ENCODE measurements at places on chromosomes 5 and 9.
A peak's percentile ranks its signal among the peaks of the same experiment; 100 is the strongest.

GRCh38 chr9:97534185-97534584 is 32.7 kb downstream of the TMOD1 start:
- DNase-seq, result no peak

- DNase-seq, result no peak
These were observed 70.1 kb downstream of the RIC1 start for GRCh38 chr9:5698810-5699556.

DNA sequence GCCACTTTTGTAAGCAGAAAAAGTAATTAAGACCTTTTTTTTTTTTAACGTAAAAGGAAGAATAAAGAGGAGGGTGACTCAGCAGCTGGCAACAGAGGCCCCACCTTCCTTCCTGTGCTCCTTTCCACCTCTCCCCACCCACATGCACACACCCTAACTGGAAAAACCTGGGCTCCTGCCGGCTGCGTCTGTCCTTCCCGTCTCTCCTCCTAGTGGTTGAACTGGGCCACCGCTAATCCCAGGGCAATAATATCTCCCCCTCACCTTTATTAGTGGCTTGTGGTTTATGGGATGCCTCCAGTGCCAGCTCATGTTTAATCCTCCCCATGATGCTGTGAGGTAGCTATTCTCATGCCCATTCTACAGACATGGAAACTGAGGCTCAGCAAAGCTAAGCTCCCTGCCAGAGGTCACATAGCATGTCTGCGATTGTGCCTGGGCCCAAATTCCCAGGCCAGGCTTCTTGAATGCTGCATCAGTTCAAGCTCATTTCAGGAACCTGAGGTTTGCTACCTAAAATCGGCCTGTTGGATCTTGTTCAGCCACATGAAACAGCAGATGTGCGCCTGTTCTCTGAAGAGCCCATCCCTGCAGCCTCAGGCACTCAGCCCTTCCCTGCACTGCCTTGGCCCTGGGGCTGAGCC is 60.9 kb upstream of the IL17B start:
- DNase-seq, result no peak

DNA sequence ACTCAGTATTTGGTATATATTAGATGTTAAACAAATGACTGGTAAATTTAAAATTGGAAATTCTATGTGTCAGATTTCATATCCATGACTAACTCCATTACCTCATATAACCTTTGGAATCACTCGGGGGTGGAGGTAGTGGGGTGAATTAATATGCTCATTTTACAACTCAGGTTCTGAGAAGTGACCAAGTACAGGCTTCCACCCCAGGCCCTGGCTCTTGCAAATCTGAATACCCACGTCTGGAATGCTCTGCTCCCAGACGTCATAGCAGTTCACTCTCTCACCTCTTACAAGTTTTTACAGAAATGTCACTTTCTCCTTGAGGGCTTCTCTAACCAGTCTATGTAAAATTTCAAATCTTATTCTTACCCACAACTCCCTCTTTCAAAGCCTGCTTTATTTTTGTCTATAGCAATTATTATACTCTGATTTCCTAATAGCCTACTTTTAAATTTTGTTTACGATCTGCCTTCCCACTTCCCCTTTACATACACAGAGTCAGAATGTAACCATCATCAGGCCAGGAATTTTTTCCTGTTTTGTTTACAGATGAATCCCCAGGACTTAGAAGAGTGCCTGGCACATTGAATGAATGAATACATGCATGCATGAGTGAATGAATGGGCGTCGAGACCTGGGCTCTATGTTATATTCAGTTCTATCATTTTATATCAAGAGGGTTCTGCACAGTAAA is 134.1 kb upstream of the IFNE start:
- DNase-seq, result no peak

- DNase-seq, result no peak
These were observed 135.1 kb upstream of the EFNA5 start for GRCh38 chr5:107805824-107806223.

GRCh38 chr5:61290791-61291210 is 41.3 kb upstream of the ZSWIM6 start:
- DNase-seq, result no peak

DNA sequence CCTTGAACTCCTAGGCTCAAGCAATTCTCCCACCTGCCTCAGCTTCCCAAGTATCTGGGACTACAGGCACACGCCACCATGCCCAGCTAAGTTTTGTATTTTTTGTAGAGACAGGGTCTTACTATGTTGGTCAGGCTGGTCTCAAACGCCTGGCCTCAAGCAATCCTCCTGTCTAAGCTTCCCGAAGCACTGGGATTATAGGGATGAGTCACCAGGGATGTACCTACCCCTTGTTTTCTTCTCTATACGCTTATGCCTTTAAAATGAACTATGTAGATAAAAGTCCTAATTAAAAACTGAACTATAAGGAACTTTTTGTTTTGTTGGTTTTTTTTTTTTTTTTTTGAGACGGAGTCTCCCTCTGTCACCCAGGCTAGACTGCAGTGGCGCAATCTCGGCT is 25.8 kb downstream of the UIMC1 start:
- no peak for DNase-seq

DNA sequence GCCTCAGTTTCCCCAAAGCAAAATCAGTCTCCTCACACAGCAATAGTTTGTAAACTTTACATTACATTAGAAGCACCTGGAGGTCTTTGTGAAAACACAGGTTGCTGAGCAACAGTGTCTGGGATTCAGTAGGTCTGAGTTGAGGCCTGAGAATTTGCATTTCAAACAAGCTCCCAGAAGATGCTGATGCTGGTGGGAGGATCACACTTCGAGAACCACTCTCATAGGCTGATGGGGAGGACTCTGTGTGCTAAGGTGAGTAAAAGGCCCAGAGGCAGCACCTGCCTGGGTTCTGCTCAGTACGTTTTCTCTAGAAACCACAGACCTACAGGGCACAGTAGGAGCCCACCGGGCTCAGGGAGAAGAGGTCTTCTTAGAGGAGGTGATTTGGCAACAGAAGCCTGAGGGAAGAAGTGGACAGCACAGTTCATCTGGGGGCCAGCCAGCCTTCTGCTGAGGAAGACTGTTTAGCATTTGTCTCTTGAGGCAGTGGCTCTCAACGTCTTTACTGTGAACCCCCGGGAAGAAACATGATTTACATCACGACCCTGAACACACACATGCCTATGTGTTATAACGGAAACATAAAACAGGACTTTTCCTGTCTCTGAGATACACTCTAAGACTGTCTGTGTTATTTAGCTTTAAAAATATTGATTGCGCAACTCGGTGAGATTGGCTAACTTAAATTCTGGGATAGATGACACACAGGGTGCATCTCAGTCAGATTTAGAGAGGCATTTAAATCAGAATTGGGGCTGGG is 24.8 kb upstream of the DENND1A start:
- no peak for DNase-seq

DNA sequence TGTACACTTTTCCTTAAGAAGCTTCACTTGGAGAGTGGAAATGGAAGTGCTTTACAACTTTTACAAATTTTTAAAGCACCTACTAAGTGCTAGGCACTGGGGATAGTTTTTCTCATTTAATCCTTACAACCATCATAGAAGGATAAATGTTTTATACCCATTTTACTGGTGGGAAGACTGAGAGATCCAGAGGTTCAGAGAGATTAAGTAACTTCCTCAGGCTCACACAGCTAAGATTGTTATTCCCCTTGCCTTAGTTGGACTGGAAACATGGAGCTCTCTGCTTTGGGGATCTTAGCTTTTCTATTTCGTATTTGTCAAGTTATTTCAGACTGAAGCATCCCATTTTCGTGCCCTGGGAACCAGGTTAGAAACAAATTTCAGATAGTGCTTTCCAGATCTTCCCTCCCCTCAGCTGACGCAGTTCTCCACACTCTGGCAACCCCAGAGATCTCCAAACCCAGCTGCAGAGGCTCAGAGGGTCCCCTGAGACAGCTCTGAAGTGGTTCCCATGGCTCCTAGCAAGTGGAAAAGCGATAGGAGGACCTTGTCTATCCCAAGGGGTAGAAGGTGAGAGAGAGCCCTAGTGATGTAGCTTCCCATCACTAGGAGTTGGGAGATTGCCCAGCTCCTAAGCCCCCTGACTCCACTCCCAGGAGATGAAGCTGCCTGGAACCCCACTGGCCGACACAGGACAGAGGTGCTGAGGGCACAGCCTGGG is 16.2 kb upstream of the GABBR2 start:
- DNase-seq, result no peak

DNA sequence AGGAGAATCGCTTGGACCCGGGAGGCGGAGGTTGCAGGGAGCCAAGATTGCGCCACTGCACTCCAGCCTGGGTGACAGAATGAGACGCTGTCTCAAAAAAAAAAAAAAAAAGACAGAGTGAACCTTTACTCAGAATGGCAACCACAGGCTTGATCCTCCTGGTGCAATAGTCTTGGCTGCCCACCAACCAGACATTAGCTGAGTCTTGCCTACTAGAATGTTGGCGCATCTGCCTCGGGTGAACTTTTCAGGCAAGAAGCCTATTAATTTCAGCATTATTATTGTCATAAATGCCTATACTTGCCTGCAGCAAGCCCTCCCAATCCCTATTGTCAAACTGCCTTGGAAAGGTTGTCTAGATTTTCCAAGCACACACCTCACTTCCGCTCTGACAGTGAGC is 4.2 kb downstream of the SERINC5 start:
- no peak for DNase-seq

DNA sequence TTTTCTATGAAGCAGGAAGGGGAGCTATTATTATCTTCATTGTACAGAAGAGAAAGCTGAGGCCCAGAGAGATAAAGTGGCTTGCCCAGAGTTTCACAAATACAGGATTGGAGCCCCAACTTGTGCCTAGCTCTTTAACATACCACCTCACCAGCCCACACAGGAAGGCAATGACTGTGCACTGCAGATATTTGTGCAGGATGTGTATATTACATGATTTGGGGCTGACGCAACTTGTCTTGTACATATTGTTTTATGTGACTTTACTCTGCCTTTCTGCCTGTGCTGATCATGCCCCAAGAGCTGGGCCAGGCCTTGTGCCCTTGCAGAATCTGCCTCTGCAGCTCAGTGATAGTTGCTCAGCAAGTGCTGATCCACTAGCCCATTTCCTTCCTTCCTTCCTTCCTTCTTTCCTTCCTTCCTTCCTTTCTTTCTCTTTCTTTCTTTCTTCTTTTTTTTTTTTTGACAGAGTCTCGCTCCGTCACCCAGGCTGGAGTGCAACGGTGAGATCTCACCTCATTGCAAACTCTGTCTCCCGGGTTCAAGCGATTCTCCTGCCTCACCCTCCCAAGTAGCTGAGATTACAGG is 106.6 kb upstream of the TBCA start:
- DNase-seq, result no peak

DNA sequence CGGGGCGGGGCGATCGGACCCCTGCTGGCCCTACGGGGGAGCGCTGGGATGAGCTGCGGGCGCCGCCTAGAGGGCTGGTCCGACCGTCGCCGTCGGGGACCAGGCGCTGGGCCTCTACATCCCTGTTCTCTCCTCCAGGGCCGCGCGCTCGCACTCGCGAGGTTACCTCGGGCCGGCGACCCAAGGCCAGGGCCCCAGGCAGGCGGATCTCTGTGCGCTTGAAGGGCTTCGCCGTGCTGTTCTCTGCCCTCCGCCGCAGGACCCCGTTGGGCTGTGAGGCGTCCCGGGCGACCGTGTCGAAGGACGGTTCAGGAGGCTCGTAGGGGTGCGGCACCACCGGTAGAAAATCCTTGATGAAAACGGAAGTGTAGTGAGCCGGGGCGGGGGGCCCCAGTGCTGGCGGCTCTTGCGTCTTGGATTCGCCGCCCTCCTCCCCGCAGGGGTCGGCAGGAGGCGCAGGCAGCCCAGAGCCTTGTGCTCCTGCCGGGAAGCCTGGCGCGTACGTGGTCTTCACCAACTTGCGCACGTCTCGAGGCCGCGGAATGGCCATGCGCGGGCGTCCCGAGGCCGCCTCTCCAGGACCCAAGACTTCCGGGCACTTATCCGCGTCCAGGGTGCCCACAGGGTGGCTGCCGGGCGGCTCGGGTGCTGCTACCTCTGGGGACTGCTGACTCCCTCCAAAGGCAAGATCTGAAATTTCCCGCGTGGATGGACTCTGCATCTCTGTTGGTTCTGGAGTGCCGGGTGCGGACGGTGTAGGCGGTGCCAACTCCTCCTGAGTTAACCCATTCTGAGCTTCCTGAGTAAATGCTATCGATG is 2.0 kb downstream of the PROB1 start:
- no peak for DNase-seq

- DNase-seq, result no peak
These were observed 88.3 kb downstream of the FSTL4 start for GRCh38 chr5:133523961-133524586.

GRCh38 chr5:140372971-140373487 is 13.0 kb downstream of the SLC4A9 start:
- peak; percentile 57 for DNase-seq

DNA sequence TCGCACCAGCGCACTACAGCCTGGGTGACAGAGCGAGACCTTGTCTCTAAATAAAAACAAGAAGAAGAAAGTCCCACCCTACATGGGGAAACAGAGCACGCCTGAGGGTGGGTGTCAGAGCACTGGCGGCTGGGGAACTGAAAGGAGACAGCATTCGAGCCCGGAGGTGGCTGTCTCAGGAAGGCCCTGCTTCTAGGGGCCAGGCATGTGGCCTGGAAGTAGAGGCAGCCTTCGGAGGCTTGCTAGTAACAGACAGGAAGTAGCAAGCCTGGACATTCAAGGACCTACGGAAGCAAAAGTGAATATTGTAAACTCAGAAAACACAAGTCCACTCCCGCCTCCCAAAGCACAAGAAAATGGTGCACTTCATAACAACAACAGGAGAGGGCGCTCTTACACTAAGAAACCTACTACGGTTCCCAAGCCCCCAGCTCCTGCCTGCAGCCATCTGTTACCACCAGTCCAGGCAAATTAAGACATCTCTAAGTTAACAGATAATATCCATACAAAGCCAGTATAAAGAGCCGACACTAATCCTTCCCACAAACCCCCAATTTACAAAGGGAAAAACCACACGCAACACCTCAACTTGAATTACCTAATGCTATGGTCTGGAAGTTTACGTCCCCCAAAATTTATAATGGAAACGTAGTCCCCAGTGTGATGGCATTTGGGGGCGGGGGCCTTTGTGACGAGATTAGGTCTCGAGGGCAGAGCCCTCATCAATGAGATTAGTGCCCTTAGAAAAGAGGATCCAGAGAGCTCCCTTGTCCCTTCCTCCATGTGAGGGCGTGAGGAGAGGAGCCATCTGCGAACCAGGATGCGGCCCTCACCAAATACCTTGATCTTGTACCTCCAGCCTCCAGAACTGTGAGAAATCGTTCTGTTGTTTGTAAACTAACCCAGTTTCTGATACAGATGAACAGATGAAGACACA is 7.7 kb downstream of the RASGEF1C start:
- peak; percentile 41 for DNase-seq

DNA sequence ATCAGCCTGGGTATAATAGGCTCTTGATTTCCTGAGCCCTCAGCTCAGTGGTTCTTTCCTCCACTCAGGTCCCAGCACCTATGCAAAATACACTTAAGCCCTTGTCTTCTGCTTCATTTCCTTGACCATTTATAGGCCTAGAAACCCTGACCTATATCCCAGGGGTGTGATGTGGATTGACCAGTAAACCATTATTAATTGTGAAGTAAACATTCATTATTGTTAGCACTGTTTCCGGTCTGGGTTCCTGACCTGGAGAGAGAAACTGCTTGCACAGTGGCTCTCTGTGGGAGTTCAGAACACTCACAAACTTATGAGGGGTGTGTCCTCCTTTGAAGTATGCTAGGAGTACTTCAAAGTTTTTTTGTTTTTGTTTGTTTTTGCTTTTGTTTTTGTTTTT is 19.6 kb upstream of the TOMM5 start:
- no peak for DNase-seq

GRCh38 chr9:5263351-5264218 is 32.4 kb downstream of the INSL4 start:
- no peak for DNase-seq

All from anterior cingulate cortex (tissue), 58 donors.